ENCODE measurements at places on chromosomes 11 and 22.

GRCh38 chr11:130531061-130531460, 82.6 kb downstream of the ADAMTS15 start:
- DNase-seq, result no peak

DNA sequence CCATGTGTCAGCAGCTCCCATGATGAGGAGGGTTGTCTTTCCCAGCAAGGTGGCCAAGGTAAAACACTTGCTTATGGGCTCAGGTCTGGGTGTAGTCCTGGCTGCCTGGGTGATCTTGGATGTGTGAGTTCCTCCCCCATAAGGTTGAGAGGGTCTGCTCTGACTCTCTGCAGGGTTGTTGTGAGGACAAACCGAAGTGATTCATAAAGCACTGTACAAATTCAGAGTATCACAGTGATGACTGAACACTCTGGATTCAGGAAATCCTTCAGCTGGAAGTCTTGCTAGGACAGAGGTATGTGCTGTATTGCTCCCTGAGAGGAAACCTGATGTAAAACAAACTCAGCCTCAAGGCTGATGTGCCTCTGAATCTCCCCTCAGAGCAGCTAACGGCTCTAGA, 220.9 kb upstream of the PITPNB start:
- DNase-seq, result no peak

GRCh38 chr11:30635401-30635989, 49.3 kb upstream of the MPPED2 start:
- no peak for DNase-seq

DNA sequence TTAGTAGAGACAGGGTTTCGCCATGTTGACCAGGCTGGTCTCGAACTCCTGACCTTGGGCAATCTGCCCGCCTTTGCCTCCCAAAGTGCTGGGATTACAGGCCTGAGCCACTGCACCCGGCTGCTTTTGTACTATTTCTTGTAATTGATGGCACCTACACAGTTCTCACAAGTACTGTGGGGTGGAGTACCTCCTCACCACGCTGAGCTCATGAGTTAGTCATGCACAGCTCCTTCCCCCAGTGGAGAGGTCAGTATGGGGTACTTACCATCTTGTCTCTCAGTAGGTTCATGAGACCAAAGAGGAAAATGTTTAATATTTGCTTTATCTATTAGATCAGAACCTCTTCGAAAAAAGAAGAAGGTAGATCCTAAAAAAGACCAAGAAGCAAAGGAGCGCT, 2.1 kb downstream of the MRPL40 start:
- DNase-seq, result no peak

DNA sequence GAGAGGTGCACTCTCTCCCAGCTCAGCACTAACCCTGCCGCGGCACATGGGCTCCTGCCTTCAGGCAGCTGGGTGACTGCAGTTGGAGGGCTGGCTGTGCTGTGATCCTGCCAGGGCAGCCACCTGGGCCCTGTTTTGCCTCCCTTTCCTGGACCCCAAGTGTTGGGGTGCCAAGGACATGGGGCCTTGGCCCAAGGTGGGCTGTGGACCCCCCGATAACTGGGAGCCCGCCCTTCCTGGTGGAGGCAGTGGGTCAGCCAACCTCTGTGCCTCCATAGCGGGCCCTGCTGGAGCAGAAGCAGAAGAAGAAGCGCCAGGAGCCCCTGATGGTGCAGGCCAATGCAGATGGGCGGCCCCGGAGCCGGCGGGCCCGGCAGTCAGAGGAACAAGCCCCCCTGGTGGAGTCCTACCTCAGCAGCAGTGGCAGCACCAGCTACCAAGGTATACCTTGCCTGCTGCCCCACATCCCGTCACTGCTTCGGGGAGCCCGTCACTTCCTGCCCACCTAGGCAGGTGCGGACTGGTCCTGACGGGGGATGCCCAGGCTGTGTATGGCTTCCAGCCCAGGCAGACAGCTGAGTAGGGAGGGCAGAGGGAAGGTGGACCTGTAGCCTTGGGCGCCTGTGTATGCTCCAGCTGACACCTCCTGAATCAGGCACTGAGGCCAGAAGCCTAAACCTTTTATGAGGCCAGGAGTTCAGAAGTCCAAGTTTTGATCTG, 8.9 kb downstream of the TUB start:
- no peak for DNase-seq

DNA sequence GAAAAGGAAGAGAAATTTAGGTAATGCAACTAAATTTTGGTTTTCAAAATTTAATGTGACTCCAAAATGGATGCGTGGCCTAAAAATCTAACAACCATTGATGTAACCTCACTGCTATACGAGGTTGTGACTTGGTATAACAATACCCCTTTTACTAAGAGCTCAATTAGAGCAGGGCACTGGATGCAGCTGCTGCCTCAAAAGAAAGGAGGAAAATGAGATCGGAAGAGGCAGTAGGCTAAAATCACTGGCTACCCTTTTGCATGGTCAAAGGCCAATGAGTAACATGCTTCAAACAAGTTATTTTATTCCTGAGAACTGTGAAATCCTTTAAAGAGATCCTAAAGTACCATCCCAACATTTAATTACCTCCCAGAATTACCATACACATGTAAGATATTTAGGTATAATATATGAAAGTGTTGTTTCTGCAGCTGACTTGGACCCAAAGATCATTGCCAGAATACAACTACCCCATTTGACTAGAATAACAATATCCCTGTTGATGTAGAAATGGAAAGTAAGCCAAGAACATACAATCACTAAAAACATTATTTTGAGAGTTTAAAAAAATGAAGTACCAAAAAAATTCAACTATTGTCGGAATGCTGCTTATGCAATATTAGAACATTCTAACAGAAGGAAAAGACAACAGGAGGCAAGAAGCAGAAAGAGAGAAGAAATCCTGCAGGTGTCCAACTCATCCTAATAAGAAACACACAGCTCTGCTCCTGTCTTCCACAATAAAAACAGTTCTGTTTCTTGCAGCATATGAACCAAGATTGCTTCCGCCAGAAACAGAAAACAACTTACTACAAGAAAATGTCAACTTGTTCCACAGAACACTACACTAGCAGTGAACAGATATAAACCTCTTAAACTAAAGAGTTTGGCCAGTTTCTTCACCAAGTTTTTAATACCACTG, 15.0 kb downstream of the SIK3 start:
- DNase-seq, result no peak

DNA sequence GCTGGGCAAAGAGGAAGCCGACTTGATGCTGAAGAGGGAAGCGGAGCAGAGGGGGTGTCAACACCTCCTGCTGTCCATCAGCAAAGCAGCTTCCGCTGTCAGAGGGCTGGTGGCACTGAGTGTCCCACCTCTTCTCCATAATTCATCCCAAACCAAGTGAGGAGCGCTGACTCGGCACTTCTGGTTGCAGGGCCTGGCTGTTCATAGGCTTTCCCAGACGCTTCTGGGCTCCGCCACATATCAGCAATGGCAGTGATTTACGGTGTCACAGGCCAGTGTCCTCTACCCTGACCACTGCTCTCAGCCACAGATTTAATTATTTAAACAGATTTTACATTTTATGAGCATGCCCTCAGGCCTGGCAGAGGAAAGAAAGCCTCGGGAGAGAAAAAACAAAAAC, 70.1 kb upstream of the TENM4 start:
- DNase-seq, result no peak

DNA sequence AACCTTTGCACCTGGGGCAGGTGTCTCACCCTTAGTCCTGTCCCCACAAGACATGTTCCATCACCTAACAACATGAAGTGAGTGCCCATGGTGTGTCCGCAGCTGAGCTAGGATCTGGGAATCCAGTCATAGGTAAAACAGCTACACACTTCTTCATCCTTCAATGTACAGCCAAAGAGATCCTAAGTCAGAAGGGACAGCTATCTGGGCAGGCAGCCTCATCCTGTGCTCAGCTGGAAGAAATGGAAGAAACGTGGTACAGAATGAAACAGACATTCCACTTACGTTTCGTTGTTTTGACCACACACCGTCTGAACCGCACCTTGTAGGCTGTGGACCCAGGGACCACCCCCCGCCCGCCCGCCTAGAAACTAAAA, 30.8 kb downstream of the PDGFB start:
- DNase-seq, result no peak

DNA sequence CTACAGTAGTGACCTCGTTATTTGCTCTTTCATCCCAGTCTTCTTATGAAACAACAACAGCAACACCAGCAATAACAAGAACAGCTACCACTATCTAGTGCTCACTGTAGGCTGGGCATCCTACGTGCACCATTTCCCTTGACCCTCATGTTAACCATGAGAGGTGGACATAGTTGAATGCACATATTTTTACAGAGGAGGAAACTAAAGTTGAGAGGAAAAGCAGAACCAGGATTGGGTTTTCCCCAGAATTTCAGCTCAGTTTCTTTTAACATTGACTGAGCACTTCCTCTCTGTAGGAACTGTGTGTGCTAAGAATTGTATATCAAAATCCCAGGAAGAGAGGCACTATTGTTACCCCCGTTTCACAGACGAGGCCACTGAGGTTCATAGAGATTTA, 39.4 kb upstream of the TSPAN18 start:
- no peak for DNase-seq

GRCh38 chr11:67301951-67302516, 1.3 kb upstream of the SSH3 start:
- DNase-seq, result no peak

GRCh38 chr11:1382429-1382828, 7.3 kb upstream of the BRSK2 start:
- no peak for DNase-seq

- no peak for DNase-seq
Observed at GRCh38 chr22:47547881-47548650, 785.6 kb downstream of the TBC1D22A start.

DNA sequence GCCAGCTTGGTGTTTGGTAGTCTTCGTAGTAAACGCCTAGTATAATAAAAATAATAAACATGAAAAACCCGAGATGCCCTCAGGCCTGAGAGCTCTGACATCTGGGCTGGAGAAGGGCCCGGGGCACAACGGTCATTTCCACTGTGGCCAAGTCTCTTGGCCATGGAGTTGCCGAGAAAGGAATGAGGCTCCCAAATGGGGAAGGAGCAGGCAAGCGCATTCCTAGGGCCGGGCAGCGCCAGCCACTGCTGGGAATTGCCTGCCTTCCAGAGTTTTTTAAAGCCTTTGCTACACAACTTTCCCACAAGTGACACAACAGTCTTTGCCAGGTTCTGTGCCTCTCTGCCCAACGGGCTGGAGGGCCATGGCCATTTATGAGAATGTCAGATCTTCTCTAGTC, 103.4 kb downstream of the NAV2 start:
- no peak for DNase-seq

DNA sequence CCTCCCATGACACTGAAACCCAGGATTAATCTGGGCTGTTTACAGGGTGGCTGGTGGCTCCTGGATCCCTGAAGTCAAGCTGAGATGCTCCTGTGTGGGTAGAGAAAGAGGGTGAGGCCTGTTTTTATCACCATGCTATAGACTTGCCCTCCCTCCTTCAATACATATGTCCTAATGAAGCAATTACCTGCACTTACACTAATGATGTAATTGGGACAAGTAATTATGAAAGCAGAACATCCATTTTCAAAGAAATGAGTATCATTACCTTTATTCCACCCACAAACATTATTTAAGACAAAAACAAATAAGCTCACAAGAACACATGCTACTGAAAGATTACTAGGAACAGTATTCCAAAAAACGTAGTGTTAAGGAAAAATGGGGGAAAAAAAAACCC, 64.3 kb upstream of the CHRM4 start:
- no peak for DNase-seq

GRCh38 chr11:12240677-12241076, 130.3 kb downstream of the MICAL2 start:
- DNase-seq, result no peak

DNA sequence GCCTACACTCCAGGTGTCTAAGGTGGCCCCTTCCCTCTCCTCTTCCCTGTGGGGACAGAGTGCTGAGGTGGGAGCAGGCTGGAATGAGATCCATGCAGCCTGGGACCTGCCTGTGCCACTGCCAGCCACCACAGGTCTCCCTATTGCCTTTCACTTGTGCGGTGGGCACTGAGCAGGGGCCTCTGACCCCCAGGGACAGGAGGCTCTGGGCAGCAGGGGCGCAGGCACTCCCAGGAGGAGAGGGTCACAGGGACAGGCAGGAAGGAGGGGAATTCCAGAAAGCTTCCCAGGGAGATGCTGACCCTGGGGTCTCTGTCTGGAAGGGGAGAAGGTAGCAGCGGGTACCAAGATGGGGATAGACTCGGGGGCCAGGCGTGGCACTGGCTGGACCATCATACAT, 228.5 kb upstream of the B3GAT1 start:
- DNase-seq, result no peak

- no peak for DNase-seq
Observed at GRCh38 chr11:60059052-60059451, 2.6 kb downstream of the MS4A3 start.

GRCh38 chr11:73559743-73560142, 38.2 kb downstream of the FAM168A start:
- DNase-seq, result no peak

DNA sequence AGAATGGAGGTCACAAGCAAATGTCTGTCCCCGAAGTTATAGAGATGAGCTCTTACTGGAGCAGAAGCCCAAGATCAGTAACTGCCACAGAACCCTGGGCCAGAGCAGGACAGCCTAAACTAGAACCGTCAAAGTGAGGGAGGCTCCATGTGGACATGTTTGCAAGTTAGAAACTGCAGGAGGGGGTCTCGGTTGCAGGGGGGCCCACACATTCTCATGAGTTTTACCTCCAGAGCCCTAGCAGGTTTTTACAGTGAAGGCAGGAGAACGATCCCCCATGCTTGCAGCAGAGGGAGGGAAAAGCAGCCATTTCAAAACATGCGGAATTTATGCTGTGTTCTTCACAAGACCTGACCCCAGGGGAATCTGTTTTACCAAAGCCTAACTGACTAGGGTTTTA, 133.5 kb upstream of the B3GAT1 start:
- DNase-seq, result no peak

GRCh38 chr22:38494498-38494897, 11.6 kb downstream of the DDX17 start:
- no peak for DNase-seq

GRCh38 chr22:25829808-25830777, 88.1 kb downstream of the MYO18B start:
- DNase-seq, result no peak

DNA sequence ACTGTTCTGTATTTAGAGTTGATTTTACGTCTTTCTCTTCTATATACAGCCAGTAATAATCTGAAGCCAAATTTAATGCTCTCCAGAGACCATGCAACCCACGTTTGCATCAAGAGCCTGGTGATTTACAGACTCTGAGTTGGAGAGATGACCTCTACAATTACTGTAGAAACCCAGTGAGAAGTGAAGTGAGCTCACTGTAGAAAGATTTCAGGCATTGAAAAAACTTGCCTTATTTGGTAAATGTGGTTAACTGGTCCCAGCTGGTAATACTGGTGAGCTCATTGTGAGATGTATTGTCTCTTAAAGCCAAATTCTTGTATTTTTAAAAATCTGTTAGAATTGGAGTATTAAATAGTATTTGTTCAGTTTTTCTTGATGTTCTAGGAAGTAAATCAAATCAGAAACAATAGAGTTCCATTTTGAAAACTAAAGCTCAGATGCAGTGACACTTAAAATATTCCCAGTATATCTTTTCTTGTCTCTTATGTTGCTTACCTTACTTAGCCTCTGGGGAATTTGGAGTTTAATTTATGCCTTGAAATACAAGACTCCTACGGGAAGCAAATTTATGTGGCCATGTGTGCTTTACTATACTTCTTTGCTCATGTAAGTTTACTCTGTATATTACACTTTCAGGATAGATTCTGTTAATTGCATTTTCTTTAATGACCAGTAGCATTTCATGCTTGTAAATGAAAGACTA, 189.9 kb downstream of the ARHGAP42 start:
- no peak for DNase-seq

All from stimulated activated CD8-positive, alpha-beta memory T cell treated with anti-CD3 and anti-CD28 coated beads, Interleukin-7, amount 100 ng/mL, for 1 hour (primary cell).